ENCODE measurements at places on chromosomes 12 and 14.
A peak's percentile ranks its signal among the peaks of the same experiment; 100 is the strongest.

GRCh38 chr14:34059925-34060650 is 109.2 kb upstream of the EGLN3 start:
- DNase-seq, result peak; percentile 35

DNA sequence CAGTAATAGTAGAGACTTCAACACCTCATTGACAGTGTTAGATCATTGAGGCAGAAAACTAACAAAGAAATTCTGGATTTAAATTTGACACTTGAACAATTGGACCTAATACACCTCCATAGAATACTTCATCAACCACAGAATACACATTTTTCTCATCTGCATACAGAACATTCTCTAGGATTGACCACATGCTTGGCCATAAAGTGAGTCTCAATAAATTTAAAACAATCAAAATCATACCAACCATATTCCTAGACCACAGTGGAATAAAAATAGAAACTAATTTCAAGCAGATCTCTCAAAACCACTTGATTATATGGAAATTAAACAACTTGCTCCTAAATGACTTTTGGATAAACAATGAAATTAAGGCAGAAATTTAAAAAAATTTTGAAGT is 82.3 kb downstream of the SLC38A4 start:
- DNase-seq, result no peak

GRCh38 chr12:105192624-105193225 is 43.2 kb downstream of the APPL2 start:
- DNase-seq, result no peak

GRCh38 chr14:77707355-77707723 is 484 bp downstream of the ALKBH1 start:
- DNase-seq, result no peak

GRCh38 chr12:49345051-49345824 is 1.4 kb upstream of the DNAJC22 start:
- DNase-seq, result no peak

- DNase-seq, result peak; percentile 0
Observed at GRCh38 chr12:107759410-107759809, 1.5 kb downstream of the PRDM4 start.

DNA sequence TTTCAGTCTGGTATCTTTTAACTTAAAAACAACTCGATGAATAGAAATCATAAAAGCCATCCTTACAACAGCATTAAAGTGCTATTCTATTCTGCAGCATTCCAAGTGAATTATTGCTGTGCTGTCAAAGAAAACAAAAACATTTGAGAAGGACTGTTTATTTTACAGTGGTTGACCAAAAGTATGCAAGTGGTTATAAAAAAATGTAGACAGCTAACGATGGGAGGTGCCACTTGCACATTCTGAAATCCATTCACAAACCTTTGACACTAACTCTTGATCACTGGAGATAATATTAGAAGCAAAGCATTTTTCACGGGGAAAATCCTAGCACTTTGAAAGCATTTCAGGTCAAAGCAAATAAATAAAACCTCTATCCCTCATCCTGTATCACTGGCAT is 55.6 kb downstream of the HMGA2 start:
- no peak for DNase-seq

GRCh38 chr12:65209655-65210043 is 40.3 kb downstream of the LEMD3 start:
- DNase-seq, result no peak
